ENCODE measurements at places on chromosomes 5 and 9.

DNA sequence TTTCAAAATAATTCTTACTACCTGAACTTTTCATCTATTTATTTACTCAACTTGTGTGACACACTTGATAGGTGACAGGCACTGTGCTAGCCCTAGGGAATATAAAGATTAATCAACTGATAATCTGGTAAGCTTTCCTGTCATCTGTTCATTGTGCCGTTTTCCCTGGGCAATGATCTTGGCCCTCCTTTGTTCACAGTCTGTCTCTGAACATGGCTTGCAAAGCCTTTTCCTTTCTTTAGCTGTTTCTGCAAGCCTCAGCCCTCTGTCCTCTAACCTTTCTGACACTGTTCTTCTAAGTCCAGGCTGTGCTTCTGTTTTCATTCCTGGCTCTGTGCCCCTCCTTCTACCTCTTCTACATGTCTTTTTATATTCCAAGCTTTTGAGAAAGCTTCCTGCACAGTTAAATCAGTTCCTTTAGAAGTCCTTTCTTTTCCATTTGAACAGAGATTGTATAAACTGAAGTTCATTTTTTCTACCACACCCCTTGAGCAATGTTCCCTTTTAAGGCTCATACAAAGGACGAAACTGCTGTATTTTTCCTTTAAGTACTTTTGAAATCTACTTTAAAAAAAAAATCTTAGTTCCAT, 803.0 kb upstream of the ZNF608 start:
- DNase-seq: no peak

- DNase-seq: peak; percentile 78
Observed at GRCh38 chr5:14581106-14581890, at the start of gene OTULINL. OTULINL (plus strand) TSS chr5:14581792; CDS start chr5:14581895, 103 bp downstream.

DNA sequence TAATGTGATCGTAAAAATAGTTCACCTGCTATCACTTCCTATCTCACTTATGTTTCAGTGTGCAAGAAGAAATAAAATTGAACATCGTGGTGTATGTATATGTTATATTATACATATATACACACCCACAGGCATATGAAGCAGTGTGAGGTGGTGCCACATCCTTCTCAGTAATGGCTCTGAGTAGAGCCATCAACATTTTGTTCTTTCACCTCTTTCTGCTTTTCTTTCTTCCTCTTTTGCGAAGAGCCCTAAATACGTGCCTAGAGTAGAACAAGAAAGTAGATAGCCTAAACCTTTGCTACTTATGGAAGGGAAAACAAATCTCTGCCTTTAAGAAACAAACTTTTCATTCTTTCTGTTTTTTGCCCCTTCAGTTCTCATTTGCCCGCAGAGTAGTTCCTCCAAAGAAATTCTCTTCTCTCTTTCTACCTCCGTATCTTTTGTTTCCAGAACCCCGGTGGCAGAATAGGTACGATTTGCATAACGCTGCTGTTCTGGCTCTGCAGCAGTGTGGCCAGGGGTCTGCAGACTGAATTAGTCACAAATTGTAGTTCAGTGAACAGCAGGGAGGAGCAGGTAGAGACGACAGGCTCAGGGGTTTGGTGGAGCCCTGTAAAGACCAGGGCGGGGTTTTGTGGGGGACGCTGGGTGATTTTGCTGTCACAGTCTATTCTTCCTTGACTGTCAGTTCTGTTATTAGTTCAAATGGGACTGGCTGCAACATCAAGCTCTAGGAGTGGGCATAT, 40.5 kb upstream of the PJA2 start:
- DNase-seq: no peak

DNA sequence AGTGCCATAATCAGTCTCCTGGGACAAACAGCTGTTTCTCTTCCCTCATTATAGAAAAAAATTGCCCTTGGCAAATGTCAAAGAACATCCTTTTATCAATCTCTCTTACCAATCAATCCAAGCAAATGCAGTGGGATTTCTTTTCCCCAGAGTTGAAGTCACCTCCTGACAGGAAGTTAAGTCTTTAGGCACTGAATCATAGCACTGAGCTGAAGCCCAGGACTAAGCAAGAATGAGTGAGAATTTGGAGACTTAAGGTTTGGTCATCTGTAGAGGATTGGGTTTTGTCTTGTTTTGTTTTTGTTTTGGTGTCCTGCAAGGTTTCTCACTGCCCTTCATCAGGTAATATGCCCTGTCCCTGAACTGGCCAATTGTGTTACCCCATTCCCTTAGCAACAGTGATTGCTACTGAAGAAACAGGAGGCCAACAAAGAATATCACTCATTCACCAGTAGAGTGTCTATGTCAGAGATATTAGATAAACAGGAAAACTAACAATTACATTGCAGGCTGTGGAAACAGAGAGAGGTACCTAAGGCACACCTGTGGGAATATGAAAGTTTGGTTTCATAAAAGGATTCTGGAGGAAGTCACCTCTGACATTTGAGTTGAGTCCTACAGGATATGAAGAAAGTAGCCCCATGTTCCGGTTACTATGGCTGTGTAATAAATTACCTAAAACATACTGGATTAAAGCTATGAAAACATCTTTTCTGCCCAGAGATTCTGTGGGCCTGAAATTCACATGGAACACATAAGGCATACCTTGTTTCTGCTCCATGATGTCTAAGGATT, 4.5 kb upstream of the FXN start:
- DNase-seq: no peak

Data from activated T-helper 2 cell treated with anti-CD3 and anti-CD28 coated beads, Interferon-gamma antibody, Interleukin-2, Interleukin-4, amounts not matched to agents 10 μg/mL and 5 μg/mL and 100 μg/mL, durations not matched to agents 14 hours and 24 hours and 36 hours (primary cell).